ENCODE measurements at places on chromosomes 1 and 21.

DNA sequence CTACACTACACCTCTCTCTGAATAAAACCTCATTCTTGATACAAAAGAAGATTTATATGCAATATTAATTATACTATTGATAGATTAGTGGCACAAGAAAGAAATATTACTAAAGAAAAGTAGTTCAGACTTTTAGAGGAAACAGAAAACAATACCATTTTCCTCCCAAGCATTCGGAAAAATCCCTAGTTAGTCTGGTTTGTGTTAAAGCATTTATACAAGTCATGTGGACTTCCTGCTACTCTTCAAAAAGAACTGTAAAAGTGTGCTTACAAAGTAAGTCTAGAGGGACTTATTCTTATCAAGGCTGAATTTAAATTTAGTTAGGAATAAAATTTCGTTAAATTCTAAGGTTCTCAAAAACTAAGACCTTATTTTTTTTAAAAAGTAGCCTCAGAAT is 129.1 kb downstream of the ATP1B1 start:
- no peak for DNase-seq

- no peak for DNase-seq
Measured at GRCh38 chr1:111720977-111721786, 18.0 kb downstream of the INKA2 start.

DNA sequence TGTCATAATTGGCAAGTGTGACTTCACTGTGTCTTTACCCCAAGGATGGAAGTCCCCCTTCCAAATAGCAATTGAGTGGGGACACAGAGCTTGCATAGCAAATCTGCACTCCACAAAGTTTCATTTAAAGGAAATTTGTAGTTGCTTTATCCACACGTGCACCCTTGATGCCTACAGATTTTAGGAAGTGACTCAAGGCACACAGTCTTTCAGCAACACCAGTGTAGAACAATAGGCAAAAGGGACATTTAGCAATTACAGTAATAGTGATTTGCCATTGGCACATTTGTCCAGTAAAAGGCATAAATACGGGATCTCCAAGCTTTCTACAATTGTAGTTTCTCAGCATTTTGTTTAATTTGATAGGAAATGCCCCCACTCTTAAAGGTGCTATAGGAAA is 43.4 kb upstream of the KAZN start:
- DNase-seq: no peak

DNA sequence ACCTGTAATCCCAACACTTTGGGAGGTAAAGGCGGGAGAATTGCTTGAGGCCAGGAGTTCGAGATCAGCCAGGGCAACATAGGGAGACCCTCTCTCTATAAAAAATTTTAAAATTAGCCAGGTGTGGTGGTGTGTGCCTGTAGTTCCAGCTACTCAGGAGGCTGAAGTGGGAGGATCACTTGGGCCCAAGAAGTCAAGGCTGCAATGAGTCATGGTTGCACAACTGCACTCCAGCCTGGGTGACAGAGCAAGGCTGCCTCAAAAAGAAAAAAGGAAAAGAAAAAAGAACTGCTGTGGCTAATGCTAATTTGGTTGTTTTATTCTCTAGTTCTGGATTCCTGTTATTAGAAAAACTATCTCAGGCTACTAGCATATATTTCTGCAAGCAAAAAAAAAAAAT is 29.8 kb downstream of the DBT start:
- DNase-seq: no peak

GRCh38 chr1:151520359-151520758 is 9.2 kb downstream of the CGN start:
- no peak for DNase-seq

DNA sequence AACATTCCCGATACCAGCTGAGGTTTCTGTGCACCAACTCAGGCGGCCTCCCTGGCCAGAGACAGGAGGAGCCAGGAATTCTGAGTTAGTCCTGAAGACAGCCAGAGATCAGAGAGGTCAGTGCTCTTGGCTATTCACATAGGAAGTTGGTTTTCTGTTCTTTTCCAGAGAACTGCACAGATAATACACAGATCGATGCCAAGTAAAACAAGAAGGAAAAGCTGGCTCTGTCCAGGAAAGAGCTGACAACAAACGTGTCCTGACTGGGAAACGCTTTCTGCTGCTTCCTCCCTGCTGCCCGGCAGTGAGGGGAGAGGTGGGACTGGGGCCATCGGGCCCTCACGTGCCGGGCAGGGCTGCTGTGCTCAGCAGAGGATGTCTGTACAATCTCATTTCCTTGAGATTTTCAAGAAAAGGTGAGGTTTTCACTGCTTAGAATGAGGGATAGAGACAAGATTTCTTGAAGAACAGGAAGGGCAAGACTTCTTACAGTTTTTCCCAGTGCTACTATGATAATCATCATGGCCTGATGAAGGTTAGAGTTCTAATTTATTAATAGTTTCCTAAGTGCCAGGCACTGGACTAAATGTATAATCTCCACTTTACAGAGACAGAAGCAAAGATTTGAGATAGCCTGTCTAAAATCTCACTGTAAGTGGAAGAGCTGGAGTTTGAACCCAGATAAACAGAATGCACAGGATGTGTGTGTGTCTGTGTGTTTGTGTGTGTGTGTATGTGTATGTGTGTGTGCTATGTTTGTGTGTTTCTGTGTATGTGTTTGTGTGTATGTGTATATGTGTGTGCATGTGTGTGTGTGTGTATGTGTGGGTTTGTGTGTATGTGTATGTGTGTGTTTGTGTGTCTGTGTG is 211.0 kb upstream of the RAB4A start:
- no peak for DNase-seq

- no peak for DNase-seq
Measured at GRCh38 chr21:45533361-45533845, 8.8 kb downstream of the SLC19A1 start.

- DNase-seq: no peak
Measured at GRCh38 chr21:17660862-17661261, 48.2 kb upstream of the BTG3 start.

DNA sequence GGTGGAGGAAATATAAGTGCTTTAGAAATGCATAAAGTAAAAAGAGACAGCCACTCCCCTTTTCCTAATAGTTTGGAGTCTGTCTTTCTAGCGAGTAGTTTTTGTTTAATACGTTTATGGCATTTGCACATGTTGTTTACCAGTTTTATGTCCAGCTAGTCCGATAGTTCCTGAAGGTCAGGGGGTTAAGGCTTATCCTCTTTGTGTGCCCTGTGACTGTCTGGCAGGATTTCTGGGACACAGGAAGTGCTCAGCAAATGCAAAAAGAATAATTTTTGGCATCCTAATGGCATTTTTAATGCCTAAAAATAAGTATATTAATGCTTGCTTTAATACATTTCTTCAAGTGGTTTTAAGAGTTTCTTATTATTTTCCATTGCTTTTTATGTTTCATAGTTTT is 58.4 kb downstream of the DYRK1A start:
- no peak for DNase-seq

DNA sequence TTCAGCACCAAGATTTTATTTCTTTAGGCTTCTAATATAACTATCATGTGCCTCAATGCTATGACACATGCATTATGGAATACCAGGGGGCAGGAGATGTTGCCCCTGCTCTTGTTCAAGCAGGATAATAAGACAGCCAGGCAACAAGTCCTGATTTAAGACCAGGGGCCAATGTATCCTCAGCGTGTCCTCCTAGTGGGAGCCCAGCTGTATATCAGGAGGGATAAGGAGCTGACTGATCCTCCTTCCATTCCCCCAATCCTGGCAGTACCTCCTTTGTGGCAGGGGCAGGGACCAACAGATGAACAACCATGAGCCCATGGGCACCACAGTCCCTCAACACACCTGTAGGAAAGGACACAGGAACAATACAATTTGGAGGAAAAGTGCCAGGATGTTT is 29.3 kb downstream of the SORT1 start:
- no peak for DNase-seq

DNA sequence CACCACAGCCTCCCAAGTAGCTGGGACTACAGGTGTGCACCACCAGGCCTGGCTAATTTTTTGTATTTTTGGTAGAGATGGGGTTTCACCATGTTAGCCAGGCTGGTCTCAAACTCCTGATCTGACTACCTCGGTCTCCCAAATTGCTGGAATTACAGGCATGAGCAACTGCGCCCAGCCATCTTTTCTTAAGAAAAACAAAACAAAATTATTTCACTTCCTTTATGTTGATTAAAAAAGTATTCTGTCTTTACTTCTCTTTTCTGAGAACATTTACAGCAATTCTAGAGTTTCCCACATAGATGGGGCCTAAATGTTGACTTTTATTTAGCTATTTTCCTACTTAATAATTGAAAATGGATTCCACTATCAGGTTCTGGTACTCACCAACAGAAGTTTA is 17.3 kb upstream of the TMEM183A start:
- DNase-seq: no peak

DNA sequence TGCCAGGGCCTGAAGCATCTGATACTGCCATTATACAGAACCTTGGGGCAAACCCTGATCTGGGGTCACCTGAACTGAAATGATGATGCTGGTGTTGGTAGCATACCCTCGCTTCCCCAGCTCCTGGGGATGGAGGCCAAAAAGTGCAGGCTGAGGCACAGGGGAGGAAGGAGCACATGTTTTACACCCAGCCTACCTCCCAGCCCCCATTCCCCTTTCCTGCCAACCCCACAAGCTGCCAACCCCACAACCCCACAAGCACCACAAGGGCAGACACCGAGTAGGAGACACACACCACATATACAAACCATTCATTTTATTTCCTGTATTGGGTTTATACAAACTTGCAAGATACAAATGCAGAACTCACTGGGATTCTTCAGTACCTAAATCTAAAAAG is 4.8 kb upstream of the GOLT1A start:
- DNase-seq: no peak

DNA sequence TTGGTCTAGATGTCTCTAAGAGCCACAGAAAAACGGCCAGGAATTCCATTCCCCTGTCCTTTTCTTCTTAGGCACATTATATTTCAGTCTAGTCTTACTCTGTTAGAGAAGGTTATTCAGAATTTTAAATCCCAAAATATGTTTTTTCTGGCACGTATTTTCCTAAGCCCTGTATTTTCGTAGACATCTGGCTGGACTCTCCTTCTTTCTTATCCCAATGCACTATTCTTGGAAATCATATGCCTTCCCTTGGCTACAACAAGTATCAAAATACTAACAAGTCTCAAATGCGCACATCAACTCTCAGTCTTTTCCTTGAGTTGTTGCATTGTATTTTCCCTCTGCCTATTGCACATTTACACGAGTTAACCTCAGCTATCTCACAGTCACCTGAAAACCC is 96.2 kb downstream of the DPYD start:
- no peak for DNase-seq

- DNase-seq: no peak
Measured at GRCh38 chr1:76141929-76142328, 67.4 kb downstream of the ST6GALNAC3 start.

DNA sequence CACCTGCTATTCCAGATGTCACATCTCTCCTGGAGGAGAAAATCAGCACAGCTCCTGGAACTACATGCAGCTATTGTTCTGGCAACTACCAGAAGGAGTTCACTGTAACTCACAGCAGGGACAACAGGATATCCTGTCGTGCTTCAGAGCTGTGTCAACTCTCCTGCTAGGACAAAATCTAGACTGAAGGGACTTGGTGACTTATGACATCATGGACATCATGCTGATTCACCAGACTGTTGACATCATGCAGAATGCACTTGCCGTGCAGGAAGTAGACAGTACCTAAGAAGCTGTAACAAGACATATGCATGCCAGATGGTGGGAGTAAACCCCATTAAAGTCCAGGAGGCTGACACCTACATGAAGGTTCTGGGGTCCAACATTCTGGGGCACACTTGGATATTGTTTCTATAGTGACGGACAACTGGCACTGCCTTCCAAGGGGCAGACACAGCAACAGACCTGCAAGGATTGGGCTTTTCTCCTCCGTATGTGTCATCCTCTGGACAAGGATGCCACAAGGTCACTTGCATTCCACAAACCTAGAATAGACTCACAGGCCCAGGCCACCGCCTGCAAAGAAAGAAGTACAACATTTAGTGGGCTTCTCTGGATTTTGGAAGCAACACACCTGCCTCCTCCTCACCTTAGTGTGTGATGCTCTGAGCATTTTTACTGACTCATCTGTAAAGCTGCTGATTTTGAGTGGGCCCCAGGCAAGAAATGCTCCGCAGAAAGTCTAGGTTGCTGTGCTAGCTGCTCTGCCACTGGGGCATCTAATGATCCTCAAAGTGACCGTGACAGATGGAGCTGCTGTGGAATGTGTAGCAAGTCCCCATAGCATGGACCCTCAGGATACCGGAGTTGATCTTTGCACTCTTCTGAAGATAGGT is 249.2 kb downstream of the MATN1 start:
- DNase-seq: no peak

DNA sequence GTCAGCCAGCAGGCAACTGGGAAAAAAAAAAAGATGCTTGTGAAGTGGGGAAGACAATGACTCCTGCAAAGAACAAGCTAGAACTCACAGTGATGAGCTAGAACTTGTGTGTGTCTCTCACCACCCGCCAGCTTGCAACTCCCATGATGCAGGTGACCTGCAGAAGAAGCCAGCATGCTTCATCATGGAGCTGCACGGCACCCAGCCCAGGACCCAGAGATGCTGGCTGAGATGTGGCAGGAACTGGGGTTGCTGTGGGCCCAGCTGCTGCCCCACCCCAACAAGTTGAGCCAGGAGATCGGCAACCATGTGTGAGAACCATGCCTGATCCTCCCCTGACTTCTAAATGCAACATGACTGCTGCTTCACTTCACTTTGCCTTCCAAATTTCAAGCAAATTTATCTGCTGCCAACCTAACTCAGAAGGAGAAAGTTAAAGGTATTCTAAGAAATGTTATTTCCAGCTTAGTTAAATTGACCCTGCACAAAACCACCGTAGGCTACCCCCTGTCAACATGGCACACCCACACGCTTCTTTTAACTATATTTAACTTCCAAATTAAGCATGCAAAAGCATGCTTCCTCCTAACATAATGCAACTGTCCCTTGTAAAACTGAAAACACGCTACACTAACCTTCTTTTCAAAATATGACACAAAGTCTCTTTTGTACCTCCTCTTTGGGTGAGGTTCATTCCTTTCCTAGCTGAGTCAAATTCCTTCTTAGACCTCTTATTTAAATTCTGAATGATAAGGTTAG is 166.0 kb upstream of the IGSF21 start:
- no peak for DNase-seq

DNA sequence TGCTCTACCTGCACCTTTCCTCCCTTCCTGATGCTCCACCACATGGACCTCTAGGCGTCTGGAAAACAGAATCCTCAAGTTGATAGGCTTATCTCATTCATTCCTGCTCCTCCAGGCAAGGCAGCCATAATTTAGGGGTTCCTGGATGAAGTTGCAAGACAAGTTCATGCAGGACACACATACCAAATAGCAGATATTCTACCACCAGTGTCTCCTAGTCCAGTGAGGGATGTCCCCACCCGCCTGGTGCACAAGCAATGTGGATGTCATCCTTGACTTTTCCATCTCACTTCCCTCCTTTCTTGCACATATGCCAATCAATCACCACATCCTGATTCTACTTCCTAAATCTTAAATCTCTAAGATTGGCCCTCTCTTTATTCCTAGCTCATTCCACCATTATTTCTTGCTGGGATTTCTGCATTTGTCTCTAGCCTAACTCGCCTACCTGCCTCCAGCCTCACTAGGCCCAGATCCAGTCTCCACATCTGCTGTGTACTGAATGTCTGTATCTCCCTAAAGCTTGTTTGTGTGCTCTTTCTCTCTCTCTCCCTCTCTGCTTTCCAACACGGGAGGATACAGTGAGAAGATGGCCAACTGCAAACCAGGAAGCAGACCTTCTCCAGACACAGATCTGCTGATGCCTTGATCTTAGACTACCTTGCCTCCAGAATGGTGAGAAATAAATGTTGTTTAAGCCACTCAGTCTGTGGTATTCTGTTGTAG is 40.5 kb downstream of the CD34 start:
- DNase-seq: no peak
